ENCODE measurements at places on chromosomes 3 and 15.

GRCh38 chr3:192068464-192069254, 607.7 kb downstream of the PYDC2 start:
- no peak for DNase-seq

DNA sequence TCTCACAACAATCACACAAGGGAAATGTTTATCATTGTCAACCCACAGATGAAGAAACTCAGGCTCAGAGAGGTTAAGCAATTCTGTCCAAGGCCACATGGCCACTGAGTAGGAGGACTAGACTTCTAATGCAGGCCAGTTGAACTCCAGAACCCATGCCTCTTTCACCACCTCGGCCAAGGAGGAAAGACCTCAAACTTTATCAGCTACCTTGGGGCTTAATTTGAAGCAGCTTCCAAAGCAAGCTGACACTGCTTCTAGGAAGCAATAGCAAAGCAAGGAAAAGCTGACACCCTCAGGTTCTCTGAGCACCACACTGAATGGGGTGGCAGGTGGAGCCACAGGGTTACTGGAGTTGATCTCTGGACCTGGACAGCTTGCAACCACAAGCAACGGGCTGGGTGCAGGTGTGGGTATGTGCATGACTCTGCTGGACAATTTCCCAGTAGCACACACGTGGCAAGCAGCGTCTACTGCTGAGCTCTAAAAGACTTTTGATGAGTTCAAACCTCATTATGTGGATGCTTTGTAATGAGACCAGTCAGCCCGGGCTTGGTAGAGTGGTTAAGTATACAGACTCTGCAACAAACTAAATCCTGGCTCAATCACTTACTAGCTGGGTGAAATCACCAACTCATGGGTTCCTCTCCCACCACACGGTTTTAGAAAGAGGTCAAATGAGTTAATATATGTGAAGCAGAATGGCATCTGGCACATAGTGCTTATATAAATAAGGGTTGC, 23.1 kb downstream of the CCNL1 start:
- no peak for DNase-seq

DNA sequence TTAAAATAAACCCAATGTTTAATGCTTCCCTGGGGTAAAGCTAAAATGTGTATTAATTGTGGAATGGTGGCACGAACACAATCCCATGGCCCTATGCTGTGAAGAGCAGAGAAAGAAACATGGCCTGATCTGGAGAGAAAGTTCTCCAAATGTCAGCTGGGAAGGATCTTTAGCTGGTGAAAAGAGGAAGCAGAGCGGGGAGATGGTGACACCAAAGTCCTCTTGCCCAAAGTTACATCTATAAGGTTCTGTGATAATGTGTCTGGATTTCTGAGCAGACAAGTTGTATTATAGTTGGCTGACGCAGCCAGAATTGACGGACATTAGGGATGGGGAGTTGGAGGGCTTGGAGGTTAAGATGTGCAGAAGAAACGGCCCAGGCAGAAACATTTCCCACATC, 196.2 kb downstream of the CHST2 start:
- no peak for DNase-seq

- no peak for DNase-seq
Measured at GRCh38 chr3:38837358-38837757, 21.3 kb upstream of the SCN10A start.

All from RKO (cell line).